ENCODE measurements at places on chromosomes 5 and 9.

- DNase-seq: no peak
Measured at GRCh38 chr9:77750284-77750683, 102.2 kb upstream of the GNA14 start.

- DNase-seq: no peak
Measured at GRCh38 chr5:1419476-1420210, 25.6 kb downstream of the SLC6A3 start.

DNA sequence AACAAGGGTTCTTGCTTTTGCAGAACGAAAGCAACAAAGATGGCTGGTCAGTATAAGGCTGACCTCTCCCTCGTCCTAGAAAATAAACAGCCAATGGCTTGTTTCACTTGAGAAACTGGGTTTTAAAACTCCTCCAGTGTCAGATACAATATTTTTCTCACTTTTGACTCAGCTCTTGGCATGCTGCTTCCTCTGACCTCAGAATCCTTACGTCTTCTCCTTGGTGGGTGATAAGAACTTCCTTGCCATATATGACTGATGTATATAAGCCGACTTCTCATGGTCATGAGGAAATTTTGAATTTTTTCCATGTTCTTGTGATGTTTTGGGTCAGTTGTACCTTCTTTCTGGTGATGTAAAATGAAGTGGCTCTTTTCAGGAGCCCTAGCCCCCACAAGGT lies 3.8 kb downstream of the ZNF618 start:
- DNase-seq: no peak

- no peak for DNase-seq
Measured at GRCh38 chr5:109956884-109957283, 267.2 kb downstream of the MAN2A1 start.

DNA sequence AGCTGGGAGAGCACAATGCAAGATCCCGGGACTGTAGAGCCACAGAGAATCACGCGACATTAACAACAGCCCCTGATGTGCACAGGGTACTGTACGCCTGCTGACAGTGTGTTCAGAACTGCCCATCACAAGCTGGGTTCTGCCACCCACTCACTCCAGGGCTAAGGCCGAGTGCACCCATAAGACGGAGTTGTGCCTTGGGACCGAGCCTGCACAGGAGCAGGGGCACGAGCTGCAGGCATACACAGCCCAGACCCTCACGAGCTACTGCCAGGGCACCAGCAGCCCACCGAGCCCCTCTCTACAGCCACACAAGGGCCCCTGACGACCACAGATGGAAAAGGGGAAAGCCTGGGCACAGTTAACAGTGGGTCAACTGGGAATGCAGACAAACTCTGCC lies 67.8 kb downstream of the CAMSAP1 start:
- no peak for DNase-seq

DNA sequence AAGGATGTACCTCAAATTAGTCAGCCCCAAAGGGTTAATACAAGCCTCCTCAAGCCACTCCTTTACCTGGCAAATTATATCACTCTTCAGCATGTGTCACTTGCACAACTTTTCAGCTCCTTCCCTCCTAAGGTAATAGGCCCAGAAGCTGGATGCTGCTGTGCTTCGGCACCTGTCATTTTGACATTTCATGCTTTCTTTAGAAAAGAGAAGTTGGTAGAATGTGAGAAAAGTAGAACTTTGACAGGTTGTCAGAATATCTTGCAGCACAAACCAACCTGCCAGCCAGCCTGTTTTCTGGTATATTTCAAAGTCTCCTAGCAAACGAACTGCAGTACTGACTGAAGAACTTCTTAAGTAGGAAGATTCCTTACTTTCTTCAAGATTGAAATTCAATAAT lies 2136.9 kb downstream of the MAT2B start:
- DNase-seq: no peak

GRCh38 chr5:1150866-1151265 lies 39.0 kb upstream of the SLC12A7 start:
- DNase-seq: no peak

GRCh38 chr5:139419226-139420192 lies 15.6 kb upstream of the SPATA24 start:
- DNase-seq: no peak

GRCh38 chr5:15763754-15764153 lies 263.8 kb downstream of the FBXL7 start:
- DNase-seq: peak; percentile 95

- no peak for DNase-seq
Measured at GRCh38 chr5:149679876-149680809, 50.0 kb upstream of the PPARGC1B start.

DNA sequence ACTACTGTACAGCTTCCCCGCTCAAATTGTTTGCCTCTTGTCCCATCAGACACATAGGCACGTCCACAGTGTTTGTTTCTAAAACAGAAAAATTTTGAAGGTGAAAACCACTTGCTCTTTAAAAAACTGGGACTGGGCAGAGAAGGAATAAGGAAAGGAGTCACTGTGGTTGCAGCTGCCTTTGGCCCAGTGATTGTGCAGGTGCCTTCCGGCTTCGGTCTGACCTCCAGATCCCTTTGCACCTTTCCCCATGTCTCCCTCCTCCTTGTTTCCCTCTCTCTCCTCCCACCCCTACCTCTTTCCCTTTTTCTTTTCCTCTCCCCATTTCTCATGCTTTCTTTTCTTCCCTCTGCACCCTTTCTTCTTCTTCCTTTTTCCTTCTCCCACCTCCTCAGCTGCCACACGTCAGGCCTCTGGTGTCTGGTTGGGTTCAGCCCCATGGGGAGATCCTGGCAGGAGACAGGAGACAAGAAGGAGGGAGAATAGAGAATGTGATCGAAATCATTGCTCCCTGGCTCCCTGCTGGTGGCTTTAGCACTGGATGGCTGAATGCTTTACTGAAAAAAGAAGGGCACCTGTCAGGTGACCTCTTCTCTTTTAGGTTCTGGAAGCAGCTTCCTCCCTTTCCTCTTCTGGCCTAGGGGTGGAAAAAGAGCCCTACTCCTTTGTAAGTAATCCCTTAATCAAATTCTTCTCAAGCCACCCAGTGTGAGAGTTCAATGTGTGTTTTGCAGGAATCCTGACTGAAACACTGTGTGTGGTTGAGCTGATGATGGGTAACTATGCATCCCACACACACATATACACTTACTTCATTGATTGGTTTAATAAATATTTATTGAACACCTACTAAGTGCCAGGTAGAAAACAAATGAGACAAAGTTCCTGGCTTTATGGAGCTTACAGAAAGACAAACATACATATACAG lies 267.3 kb downstream of the MAST4 start:
- no peak for DNase-seq

DNA sequence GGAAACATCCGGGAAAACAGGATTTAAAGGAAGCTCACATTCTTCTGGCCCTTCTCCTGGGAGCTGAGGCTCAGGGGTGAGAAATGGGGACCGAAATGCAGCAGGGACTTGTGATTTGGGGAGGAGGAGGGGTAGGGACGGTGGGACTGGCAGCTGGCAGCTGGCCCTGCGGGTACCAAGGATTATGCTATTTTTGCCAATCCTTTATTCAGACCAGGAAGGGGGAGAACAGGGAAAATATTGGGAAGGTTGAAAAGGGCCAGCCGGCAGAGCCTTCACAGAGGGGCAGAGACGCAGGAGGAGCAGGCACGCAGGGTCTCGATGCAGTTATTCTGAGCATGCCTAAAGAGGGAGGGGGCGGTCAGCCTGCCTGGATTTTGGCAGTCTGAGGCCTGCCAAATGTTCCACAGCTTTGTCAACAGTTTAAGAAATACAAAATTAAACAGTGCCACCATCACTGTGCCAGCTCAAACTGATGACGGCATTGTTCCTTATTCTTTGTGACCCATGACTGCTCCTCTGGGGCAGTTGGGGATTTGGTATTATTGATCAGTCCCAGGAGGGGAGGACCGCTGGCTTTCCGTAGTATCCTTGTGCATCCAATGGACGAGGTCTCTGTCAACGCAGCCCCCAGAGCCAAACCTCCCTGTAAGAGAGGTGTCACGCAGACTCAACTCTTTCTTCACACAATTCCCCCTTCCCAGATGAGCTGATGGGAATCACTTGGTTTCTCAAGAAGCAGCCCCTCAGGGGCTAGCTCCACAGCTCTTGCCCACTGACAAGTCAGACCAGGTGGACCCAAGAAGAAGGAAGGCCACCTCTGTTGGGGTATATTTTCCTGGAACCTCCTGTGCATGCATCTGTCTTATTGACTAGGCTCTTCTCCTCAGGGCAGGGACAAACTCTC lies 553.3 kb downstream of the BNC2 start:
- peak; percentile 61 for DNase-seq

- DNase-seq: no peak
Measured at GRCh38 chr9:91043811-91044175, 242.2 kb downstream of the SYK start.

GRCh38 chr5:113035096-113035495 lies 58.5 kb downstream of the DCP2 start:
- no peak for DNase-seq

- DNase-seq: no peak
Measured at GRCh38 chr5:73960023-73960422, 334.0 kb downstream of the ARHGEF28 start.

- peak; percentile 94 for DNase-seq
Measured at GRCh38 chr5:113084402-113085083, 107.9 kb downstream of the DCP2 start.

- no peak for DNase-seq
Measured at GRCh38 chr5:80064124-80064523, 29.0 kb downstream of the THBS4 start.

GRCh38 chr5:133460172-133460758 lies 152.1 kb downstream of the FSTL4 start:
- DNase-seq: peak; percentile 18

DNA sequence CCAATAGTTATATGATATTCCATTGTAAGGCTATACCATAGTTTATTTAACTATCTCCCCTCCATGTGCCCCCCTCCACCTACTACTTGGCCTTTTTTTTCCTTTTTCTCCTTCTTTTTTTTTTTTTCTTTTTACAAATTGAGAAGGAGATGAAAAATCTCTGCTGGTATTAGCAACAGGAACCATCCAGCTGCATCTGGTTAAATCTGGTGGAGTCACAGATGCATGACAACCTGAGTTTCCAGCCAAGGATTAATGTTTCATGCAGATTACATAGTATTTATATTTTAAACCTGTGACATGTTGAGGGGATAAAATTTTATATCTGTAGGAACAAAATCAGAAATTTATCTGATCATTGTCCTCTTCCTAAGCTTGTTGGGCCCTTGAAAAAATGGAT lies 128.5 kb upstream of the IQGAP2 start:
- DNase-seq: no peak

- DNase-seq: no peak
Measured at GRCh38 chr9:98092613-98092931, 26.4 kb downstream of the TRIM14 start.

- no peak for DNase-seq
Measured at GRCh38 chr9:5852987-5853386, 20.1 kb upstream of the ERMP1 start.

GRCh38 chr5:176490301-176490700 lies 42.1 kb downstream of the FAF2 start:
- DNase-seq: no peak

DNA sequence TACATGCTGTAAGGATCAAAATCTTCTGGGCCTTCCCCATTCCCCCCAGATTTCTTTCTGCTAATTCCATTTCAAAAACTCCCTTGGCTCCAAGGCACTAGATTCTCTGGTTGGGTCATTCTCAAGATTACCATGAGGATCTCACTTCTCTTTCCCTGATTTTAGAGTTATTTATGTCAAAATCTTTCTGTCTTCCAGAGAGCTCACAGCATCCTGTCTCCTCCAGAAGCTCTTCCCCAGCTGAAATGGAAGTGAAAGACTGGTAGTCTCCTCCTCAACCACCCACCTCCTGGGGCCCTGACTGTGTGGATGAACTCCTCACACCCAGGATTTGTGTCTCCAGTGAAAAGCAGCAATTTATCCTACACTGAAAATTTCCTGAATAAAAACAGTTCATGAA lies 11.9 kb upstream of the ZNF366 start:
- DNase-seq: no peak

GRCh38 chr5:154087260-154087659 lies 48.5 kb downstream of the MFAP3 start:
- peak; percentile 54 for DNase-seq

DNA sequence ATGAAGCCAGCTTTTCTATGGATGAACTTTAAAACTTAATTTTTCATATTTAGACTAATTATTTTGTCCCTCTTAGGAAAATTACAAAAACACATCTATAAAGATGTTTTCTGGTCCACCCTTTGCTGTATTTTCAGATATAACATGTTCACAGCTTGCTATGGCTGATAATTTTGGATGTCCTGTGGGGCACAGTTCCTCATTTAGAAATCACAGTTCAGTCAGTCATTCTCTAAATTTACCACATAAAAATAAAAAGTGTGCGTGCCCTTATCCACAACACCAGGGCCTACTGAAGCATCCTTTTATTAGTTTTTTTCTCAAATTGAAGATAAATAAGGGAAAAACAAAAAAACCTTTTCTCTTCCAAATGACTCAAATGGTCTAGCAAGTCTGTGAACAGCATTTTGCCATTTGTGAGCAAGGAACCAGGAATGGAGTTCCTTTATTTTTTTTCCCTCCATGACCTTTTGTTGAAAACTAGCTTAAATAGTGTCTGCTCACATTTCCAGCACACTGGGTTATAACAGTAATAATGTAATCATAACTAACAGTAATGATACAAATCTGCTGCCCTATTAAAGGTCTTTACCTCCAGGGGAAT lies 87.1 kb downstream of the CEMIP2 start:
- no peak for DNase-seq

GRCh38 chr9:2269778-2270177 lies 254.6 kb downstream of the SMARCA2 start:
- DNase-seq: no peak

DNA sequence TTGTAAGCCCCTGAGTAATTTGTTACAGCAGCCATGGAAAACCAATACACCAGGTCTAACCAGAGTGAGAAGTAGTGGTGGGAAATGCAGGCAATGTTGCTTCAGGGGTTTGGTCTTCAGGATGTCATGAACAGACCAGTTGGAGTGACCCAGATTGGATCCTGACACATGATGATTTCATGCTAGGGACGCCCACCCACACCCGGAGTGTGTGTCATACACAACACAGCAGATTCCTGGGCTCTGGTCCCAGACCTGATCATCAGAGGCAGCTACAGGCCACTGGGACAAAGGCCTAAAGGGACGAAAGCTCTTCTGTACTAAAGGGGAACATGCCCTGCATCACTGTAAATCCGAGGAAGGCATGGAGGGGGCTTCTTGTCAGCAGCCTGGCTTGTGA lies 194.2 kb downstream of the NSG2 start:
- DNase-seq: no peak

DNA sequence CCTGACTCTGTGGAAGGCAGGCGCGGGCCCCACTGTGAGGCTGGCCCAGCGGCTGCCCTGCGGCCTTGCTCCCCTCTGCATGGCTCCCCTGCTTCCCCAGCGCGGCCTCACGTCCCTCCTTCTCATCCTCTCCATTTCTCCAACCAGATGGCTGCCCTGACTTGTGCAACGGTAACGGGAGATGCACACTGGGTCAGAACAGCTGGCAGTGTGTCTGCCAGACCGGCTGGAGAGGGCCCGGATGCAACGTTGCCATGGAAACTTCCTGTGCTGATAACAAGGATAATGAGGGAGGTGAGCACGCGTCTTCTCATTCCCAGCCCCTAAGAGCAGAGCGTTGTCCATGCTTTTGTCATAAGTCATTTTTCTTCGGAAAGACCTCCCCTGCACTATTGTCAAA lies 129.0 kb upstream of the WWC1 start:
- peak; percentile 98 for DNase-seq

Measured in NCI-H524 (cell line).